NCI-H146 (cell line): ENCODE measurements at places on chromosomes 3 and 15.

DNA sequence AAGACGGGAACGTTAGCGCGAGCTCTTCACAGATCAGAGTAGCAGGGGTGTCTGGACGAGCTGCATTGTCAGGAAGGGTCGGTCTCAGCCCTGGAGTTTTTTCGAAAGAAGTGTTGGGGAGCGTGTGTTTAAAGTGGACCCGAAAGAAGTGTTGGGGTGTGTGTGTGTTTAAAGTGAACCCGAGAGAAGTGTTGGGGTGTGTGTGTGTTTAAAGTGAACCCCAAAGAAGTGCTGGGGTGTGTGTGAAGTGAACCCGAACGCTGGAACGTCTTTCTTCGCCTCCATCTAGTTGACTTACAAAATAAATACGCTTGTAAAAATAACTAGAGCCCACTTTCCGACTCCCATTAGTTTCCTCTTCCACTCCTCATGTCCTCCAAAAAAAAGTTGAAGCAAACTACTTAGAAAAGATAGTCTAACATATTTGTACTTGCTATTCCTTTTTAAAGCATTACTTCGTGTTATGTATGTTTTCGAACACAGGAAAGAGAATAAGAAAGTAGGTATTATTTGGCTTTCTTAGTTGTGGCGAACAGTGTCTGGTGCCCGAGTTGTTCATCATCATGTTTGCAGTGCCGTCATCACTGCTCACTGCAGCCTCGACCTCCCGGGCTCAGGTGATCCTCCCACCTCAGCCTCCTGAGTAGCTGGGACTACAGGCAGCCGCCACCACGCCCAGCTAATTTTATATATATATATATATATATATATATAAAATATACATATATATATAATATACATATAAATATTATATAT lies 1.0 kb downstream of the LRCH3 start:
- no peak for DNase-seq

GRCh38 chr15:82047453-82048400 lies 1.9 kb upstream of the MEX3B start:
- DNase-seq: peak; percentile 45

DNA sequence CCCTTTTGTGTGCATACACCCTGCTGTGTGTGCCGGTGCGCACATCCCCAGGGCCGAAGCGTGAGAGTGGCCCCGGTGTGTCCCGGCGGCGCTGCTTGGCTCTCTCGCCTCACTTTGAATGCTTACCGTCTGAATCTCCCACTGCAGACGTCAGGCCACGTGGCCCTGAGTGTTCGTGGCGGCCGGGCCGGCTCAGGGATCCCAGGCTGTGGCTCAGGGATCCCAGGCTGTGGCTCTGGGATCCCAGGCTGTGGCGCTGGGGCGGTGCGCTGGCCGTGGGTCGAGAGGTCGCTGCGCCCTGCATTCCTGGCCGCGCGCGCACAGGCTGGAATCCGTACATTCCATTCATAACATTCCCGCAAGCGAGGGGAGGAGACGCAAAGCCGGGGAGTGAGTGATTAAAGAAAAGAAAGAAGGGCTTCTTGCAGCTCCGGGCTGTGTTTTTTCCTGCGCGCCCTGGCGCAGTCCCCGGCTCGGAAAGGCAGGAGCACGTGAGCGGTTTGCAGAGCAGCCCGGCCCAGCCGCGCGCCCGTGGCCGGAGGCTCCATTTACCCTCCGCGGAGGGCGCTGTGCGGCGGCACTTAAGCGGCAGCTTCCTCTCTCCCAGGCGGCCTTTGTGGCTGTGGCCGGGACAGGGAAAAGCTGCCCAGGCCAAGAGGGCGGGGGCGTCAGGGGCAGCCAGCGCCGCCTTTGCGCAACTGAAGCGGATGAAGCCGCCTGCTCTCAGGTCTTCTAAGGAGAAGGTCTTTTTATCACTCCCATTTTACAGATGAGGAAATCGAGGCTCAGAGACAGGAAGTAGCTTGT lies 87.0 kb upstream of the ALDH1L1 start:
- DNase-seq: no peak

DNA sequence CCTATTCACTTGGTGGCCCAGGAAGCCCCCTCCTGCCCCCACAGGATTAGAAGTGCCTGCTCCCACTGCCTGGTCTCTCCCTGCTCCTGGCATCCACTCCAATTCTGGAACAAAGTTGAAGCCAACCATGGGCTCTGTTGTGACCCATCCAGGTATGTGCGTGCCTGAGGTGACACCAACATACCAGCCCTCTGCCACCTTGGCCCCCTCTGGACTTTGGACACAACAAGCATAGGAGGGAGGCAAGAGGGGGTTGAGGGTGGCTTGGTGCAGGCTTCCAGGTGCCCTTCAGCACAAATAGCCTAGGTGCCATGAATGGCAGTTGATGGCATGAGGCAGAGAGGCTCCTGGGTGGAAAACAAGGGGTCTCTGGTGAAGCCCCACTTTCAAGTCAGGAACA lies 600.9 kb downstream of the SI start:
- DNase-seq: no peak

GRCh38 chr3:94896994-94897393 lies 834.1 kb downstream of the NSUN3 start:
- DNase-seq: no peak

DNA sequence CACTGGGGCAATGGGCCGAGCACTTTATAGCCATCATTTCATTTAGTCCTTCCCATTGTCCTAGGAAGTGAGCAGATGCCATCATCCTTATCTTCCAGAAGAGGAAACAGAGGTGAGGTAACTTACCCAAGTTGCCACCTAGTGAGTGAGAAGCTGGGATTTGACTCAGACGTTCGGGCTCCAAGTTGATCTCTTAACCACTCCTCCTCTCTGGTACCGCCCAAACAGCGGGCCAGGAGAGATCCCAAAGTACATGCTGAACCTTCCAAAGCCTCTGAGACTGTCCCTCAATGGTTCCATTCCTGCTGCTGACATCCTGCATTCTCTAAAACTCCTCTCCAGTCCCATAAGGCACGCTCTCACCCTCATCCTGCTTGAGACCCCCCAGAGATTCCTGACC lies 56.2 kb downstream of the EXOG start:
- DNase-seq: no peak

- no peak for DNase-seq
Observed at GRCh38 chr3:11558411-11558903, 85.3 kb downstream of the VGLL4 start.

- no peak for DNase-seq
Observed at GRCh38 chr3:2458816-2459215, 360.1 kb downstream of the CNTN4 start.

DNA sequence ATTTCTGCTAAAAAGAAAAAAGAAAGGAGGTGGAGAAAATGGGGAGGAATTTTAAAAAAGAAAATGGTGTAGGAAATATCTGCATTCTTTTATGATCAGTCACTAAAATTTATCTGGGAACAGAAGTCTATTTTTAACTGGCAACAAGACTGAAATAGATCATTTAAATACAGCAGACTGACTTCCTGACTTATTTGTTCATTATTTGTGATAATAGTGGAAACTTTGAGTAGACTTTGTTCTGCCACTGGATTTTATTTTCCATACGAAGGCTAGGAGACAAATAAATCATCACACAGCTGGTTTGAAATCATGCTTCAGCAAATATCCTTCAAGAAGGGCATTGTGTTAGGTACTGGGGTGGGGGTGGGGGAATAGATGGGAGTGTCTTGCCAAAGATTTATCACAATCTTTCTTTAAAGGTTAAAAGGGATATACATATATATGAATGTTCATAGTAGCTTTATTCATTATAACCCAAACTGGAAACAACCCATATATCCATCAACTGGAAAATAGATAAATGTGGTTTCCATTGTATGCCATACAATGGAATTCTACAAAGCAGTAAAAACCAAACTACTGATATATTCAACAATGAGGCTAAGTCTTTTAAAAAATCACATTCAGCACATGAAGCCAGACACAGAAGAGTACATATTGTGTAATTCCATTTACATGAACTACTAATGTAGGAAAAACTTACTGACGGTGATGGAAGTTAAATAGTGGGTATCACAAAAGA lies 4.7 kb upstream of the CLASP2 start:
- no peak for DNase-seq

DNA sequence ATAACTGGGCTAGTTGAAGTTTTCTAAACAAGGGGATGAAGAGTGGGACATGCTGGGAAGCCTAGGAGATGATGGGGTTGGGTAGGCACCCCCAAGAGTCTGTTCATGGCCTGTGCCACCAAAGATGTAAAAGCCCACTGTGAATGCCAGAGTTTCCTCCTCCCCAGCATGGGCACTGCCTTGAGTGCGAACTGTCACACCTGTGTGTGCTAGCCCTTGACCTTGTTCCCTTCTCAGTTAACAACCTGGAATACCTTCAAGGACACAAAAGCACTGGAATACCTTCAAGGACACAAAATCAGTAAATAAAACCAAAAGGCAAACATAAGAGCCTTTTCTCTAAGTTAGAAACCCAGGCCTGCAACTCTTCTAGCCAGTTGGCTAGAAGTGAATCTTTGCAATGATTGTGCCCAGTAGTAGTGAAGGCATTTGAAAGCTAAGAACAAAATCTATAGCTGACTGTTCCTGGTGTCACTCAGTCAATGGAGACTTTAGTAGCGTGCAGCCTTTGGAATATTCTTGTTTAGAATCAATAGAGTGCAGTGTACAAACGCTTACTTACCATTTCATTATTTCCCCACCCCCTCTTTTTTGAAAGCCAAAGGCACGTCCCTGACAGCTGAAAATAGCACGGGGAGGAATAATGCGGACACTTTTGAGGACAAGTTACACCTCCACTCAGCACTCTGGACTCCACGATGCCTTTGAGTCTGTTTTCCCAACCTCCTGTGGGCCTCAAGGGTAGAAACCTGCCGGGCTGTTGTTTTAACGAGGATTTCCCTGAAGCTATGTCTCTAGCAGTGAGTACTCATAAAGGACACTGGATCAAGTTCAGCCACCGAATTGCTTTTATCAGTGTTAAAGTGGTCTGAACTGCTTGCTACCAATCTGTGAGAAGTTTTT lies 24.2 kb downstream of the PSMD6 start:
- no peak for DNase-seq

GRCh38 chr3:72323773-72324172 lies 524.5 kb downstream of the SHQ1 start:
- DNase-seq: no peak

DNA sequence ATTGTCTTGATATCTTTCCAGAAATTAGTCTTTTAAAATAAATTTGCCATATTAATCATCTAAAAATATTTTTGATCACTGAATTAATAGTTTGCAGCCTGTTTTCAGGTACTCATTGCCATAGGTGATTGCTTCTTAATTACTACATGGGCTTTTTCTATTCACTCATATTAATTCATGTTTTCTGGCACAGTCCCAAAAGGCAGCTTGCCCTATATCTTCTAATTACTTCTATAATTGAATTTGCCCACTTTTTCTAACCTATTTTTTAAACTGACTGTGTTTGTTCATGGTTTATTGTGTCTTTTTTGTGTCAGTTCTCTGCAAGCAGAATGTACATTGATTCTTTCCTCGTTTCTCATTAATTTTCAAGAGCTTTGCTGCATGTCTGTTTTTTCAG lies 85.7 kb upstream of the SOX2 start:
- DNase-seq: peak; percentile 81

GRCh38 chr3:23837691-23838090 lies 31.9 kb downstream of the UBE2E1 start:
- DNase-seq: no peak

- no peak for DNase-seq
Observed at GRCh38 chr3:44132061-44132460, 109.6 kb upstream of the TOPAZ1 start.

DNA sequence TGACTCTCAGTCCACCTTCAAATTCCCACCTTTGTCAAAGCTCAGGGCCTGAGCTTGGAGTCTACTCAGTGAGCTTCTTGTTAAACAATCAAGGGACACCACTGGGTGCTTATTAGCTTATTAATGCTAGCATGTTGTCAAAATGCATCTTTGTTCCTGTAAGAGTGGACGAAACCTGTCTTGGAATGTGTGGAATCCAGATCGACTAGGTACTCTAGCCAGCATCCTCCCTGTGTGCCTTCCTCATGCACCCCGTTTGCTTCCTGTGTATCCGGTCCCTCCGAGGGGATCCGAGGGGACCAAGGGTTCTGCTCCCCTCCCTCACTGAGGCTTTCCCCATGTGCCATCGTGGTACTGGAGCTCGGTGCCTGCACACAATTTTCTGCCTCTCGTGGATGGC lies 75.7 kb upstream of the UBE3A start:
- DNase-seq: no peak

- peak; percentile 46 for DNase-seq
Observed at GRCh38 chr15:63600001-63600615, 2.9 kb downstream of the FBXL22 start.

DNA sequence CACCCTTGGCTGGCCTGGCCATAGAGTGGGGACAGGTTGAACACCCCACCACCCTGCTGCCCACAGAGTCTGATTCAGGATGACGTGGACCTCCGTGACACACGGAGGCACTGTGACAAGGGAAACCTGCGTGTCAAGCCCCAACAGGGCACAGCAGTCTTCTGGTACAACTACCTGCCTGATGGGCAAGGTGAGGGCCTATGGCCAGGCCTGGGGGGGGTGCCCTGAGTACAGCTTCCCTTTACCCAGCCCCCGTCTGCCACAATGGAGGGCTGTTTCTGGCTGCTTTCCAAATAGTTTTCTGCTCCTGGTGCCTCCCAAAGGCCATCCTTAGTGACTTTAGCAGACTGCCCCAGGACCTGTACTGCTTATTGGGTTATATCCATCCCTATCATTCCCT lies 1.2 kb upstream of the WDR6 start:
- DNase-seq: no peak

- DNase-seq: no peak
Observed at GRCh38 chr3:143184099-143184498, 64.5 kb downstream of the CHST2 start.

- DNase-seq: no peak
Observed at GRCh38 chr3:150000641-150001040, 29.9 kb upstream of the PFN2 start.

DNA sequence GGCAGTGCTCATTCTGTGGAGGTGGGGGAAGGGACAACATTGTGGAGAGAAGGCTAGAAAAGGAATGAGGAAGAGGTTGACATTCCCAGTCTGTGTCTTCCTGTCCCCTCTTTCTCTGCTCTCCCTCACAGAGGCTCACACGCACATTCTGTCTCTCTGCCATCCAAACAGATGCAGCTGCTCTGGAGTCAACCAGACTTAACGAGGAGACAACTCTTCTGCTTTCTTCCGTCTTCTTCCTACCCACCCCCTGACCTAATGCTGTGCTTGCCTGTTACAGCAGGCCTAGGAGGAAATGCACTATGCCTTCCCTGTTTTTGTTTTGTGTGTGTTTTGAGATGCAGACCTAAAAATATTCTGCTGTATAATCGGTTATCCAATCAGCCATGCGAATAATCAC lies 121.9 kb downstream of the CACNA1D start:
- DNase-seq: no peak

DNA sequence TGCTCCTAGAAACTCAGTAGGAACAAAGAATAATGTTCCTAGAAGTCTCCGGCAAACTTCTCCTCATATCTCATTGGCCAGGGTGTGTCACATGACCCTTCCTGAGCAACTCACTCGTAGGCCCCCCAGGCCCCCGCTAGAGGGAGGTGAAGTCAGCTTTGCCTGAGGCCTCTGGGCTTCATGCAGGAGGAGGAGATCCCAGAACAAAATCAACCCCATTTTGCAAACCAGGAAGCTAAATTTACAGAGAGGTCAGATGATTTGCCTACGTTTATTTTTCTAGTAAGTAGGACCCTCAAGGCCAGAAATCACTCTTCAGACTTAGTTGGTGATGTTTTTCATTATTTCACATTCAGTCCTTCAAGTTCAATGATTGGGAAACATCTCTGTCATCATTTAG lies 99.1 kb downstream of the SSR3 start:
- peak; percentile 15 for DNase-seq

GRCh38 chr3:67327582-67327981 lies 326.8 kb downstream of the SUCLG2 start:
- no peak for DNase-seq

GRCh38 chr3:4852780-4853748 lies 126.2 kb upstream of the BHLHE40 start:
- no peak for DNase-seq

- DNase-seq: no peak
Observed at GRCh38 chr15:98123834-98124233, 163.3 kb downstream of the ARRDC4 start.
